C1 segment of cervical spinal cord (tissue), 14 donors: ENCODE measurements at places on chromosomes 3 and 15.
A peak's percentile ranks its signal among the peaks of the same experiment; 100 is the strongest.

GRCh38 chr15:58185439-58185838, 47.3 kb downstream of the AQP9 start:
- DNase-seq: no peak

DNA sequence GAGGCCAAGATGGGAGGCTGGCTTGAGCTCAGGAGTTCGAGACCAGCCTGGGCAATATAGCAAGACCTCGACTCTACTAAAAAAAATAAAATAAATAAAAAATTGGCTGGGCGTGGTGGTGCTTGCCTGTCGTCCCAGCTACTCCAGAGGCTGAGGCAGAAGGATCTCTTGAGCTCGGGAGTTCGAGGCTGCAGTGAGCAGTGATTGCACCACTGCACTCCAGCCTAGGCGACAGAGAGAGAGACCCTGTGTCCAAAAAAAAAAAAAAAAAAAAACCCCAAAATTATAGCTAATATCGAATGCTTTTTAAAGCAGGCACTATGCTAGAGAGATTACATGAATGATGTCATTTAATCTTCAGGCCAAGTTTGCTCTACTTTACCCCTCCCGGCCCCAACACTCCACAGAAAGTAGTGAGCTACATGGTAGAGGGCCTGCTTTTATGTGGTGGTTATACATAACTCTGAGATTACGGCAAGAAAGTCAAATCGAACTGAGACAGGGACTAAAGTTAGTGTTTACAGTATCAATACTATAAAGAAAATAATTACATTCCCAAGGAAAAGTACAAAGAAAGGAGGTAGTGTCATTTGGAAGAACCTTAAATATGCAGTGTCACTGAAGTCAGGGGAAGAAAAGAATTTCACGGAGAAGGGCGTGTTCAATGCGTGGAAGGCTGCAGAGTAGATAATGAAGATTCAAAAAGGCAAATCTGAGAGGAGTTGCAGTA, 1.1 kb downstream of the ADPGK start:
- DNase-seq: no peak

DNA sequence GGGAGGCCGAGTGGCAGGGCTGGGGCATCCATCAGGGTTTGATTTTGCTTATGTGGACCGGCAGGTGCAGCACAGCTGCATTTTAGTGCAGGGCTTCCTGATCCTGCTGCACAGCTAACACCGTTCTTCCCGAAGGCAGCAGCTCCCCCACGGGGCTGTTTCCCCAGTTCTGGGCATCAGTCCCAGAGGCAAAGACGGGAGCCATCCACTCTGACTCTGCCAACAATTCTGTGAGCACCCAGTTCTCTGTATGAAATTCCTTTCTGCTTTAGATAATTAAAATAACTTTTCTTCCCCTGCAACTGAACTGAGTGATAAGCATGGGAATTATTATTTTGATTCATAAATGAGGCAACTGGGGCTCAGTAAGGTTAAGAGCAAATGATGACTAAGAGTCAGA, 262.9 kb upstream of the ATP10A start:
- no peak for DNase-seq

- no peak for DNase-seq
These were observed 187.3 kb downstream of the KCNAB1 start for GRCh38 chr3:156307704-156308103.

DNA sequence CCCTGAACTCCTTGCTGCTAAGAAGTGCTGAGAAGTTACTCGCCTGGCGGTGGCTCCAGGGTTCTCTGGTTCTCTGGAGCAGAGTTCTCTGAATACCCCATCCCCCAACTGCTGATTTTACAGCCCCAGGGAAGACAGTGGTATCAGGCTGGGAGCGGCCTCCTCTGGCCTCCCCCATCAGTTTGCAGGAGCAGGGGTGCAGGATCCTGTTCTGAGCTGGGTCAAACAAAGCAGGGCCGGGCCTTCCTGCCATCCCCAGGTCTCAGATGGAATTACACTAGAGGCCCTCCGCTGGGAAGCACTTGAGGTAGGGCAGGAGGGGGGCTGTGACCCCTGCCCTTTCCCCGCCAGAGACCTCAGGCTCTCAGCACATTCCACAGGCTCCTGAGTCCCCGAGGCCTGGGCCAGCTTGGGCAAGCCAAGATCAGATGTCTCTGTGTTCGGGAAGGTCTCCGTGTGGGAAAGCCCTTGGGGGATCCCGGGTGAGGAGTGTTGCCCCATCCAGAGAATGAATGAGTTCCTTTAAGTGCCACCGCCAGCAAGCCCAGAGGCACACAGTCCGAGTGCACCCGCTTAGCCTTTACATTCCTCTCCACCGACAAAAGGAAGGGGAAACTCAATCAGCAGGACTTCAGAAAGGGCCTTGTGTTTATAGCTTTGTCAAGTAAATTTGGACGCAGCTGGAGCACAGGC, 149.9 kb downstream of the LRRK1 start:
- no peak for DNase-seq

- no peak for DNase-seq
These were observed 8.7 kb downstream of the PLS1 start for GRCh38 chr3:142604940-142605339.

DNA sequence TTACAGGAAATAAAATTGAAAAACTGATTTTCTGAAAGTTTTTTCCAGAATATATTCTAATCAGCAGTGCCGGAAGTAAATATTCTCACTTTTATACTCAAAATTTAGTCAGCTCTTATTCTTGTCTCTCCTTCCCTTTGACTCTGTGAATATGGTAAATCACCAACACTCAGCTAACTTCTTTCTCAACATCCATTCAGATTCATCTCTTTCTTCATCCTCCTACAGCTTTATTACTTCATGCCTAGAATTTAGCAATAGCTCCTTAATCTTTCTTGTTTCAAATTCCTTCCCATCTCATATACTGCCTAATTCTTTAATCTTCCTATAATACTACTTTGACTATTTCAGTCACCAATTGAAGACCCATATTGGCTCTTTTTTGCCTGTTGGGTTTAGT, 67.9 kb downstream of the FGF7 start:
- no peak for DNase-seq

DNA sequence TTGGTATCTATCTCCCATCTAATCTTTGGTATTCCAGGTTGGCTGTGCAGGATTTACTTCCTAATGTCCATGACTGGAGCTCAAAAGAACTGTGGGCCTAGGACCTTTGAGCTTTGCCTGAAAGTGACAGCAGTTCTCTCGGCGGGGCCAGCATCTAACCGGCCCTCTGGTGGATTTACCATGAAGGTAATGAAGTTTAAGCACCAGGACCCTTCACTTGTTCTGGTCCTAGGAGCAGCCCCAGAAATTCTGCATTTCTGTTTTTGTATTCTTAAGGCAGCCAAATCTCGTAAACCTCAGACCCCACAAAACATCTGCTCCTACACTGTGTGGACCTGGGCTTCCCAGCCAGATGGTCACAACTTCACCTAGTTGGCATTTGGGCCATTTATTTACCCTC, 13.0 kb downstream of the CALML4 start:
- no peak for DNase-seq

DNA sequence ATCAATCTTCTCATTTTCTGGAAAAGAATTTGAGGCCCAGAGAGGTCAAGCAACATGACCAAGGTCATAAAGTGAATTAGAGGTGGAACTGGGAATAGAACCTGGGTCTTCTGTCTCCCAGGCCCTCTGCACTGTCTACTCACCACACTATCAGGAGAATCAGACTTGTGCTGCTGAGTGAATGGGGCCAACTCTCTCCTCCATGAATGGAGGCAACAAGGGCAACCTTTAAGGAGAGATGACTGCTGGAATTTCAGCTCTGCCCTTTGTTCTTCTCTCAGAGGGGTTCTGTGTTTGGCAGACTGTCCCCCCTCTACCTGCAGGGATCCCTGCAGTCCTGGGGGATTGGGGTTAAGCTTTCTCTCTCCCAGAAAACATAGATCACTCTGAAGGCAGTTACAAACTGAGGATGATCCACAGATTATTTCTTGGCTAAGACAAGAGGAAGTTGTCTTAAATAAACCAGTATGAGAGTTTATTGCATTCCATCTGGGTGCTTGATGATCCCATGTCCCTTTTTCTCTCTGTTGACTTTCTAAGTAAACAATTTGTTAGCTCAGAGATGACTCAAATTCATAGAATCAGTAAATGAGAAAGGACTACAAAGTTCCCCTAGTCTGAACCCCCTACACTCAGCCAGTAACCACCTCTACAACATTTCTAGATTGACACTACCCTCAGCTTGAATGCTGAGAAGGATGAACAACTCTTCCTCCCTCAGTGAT, 99.0 kb upstream of the LIPC start:
- no peak for DNase-seq

- DNase-seq: no peak
These were observed 175.2 kb downstream of the ALDH1A2 start for GRCh38 chr15:57890351-57890750.

DNA sequence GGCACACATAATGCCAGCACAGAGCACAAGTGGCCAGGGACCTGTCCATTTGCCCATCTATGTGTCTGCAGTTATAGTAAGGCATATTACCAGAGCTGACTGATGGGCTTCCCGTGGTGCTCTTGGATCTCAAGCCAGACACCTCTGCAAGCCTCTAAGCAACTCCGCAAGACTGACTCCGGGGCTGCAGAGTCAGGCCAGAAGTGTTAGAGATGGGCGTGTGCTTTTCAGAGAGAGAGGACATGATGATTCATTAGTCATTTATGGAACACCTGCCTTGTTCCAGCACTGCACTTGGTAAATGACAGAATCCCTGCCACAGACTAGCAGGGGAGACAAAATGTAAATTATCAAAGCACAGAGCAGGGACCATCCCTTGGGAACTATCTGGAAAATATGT, 559.0 kb downstream of the PDCD6IP start:
- no peak for DNase-seq

GRCh38 chr3:54951405-54951804, 23.5 kb upstream of the LRTM1 start:
- DNase-seq: peak; percentile 9

DNA sequence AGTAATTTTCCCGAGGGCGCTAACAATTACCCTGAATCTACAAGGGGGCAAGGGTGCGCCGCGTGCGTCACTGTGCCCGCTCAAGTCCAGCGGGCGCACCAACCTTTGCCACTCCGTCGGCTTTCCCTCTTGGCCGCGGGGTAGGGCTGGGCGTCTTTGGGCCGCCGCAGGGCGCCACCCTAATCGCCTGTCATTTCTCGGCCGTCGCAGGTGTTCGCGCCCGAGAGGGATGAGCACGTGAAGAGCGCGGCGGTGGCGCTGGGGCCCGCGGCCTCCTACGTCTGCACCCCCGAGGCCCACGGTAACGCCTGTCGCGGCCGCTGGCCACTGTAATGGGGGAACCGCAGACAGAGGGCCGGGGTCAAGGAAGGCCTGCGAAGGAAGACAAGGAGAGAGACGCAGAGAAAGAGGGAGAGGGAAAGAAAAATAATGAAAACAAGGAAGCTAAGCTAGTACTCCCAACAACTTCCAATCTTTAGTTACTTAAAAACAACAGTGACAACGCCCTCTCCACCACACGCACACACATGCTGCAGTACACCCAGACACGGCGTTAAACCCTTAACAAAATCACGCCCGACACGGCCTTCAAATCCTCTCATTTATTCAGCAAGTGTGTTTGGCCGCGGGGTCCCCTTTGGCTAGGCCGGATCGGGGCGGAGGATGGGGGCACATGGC, 3.8 kb downstream of the SKOR1 start:
- no peak for DNase-seq

GRCh38 chr3:119779731-119780383, 2.0 kb upstream of the NR1I2 start:
- DNase-seq: no peak

- no peak for DNase-seq
These were observed 165.2 kb upstream of the HES1 start for GRCh38 chr3:193970773-193971206.

GRCh38 chr15:44082558-44083157, 112.4 kb downstream of the FRMD5 start:
- no peak for DNase-seq

- peak; percentile 20 for DNase-seq
These were observed at the start of gene C2CD4A for GRCh38 chr15:62066663-62067447. TSS of gene C2CD4A (plus strand) at chr15:62066977. CDS start at chr15:62067614, 637 bp downstream.
